Prostate gland (tissue), 2 donors: ENCODE measurements at places on chromosomes 11 and 22. TPM values are rescaled to one million over a fixed set of nuclear protein-coding genes. Genes with fewer than 3 reads are reported as not detected.

TRIOBP gene
- 115 TPM for total RNA-seq

RAB3IL1 gene
- total RNA-seq: 53.0 TPM

BRMS1 gene
- total RNA-seq: 55.7 TPM

ZNHIT2 gene
- 32.7 TPM for total RNA-seq

POGLUT3 gene
- 19.2 TPM for total RNA-seq

SCYL1 gene
- total RNA-seq: 177 TPM

RCN1 gene
- total RNA-seq: 105 TPM

MRGPRX4 gene
- not detected for total RNA-seq

TPBGL gene
- 8.3 TPM for total RNA-seq

OR51M1 gene
- total RNA-seq: not detected

GRK3 gene
- 10.2 TPM for total RNA-seq

ACR gene
- total RNA-seq: not detected
